Left hindlimb (tissue), 1 donor: ENCODE measurements at places on chromosomes 11 and 22.

DNA sequence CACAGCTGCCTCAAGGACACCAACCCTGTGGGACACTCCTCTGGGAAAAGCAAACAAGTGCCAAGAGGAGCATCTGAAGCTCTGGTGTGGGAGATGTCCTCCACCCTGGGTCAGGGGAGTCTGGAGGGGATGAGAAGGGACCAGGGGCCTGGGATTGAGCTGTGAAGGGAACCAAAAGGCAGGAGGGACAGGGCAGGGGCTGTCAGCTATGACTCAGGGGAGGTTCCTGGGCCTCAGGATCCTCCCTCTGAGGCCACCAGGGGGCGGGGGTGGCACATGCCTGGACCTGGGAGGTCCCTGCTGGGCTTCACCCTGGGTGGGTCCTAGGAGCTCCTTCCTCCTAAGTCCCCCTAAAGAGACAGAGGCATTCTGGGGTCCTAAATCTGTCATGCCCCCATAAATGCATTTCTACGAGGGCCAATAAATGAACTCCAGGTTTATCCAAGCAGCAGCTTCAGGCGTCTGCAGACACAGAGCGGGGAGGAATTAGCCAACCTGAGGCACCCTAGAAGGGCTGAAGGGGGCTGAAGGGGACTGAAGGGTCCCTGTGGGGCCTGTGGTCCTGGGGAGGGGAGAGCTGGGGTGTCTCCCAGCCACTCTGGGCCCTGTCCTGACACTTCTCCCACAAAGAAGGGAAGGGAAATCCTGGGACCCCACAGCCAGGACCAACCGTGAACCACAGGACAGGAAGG, 31.9 kb upstream of the IGLL5 start:
- no peak for DNase-seq

GRCh38 chr11:1877211-1878136, 14.2 kb downstream of the PRR33 start:
- peak; percentile 88 for DNase-seq

DNA sequence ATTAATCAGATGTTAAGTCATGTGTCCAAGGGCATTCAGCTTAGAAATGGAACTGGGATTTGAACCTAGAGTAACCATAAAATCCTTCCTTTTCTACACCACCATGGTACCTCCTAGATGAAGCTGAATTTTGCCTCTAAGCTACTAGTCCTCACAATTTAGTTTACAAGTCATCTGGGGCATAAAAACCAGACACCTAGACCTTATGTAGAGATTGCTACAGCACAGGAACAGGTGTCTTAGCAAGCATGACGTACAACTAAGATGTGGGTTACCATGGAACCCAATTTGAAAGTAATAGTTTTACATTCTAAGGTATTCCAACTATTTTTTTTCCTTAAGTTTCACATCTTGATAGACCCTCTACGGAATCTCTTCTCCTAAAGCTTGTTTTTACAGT, 9.2 kb downstream of the TMEM216 start:
- DNase-seq = no peak

- DNase-seq = no peak
These were observed 14.9 kb downstream of the GAS2 start for GRCh38 chr11:22681281-22681812.

DNA sequence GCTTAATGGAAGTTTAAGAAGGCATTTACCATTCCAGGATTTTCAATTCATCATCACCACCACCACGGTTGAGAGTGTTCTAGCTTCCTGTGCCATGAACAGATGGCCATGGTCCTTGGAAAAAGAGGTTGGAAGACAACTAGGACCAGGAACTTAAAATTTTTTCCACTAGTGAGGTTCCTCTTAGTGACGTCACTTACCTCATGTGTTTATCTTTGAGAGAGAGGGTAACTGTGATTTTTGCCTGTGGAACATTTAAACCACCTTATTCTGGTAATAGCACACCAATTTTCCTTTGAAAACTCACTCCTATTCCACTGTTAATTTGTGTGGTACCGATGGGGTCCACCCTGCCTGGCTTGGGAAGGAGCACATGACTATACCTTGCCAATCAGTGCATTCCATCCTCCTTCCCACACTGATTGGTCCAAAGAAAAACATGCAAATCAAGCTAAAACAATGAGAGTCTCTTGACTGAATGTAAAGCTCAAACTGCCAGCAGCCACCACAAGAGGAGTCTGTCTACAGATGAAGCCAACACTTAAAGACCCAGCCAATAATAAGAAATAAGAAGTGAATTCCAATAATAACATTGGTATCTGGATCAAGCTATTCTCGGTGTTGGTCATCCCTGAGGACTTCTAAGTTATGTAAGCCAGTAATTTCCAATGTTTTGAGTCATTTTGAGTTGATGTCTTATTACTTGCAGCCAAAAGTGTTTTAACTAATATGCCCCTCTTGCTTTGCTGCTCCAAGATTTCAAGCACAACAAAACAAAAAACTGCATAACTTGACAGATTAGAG, 111.8 kb downstream of the MPPED2 start:
- DNase-seq = no peak
